ENCODE measurements at places on chromosomes 5 and 9.
A peak's percentile ranks its signal among the peaks of the same experiment; 100 is the strongest.

DNA sequence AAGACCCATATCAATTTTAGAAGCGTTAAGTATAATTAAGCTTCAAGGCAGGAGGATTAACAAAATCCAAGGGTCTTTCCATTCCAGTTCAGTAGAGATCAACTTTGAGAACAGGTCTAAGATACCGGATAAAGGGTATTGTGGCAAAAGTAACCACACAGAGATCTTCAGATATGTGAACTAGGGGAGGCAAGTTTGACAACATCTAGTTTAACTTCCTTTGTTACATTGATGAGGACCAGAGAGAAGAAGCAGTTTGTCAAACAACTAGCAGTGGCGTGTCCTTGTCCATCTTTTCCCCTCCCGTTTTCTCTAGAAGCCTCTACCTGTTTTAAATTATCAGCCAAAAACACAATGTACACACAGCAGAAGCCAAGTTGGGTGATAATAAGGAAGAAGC is 8.6 kb downstream of the SLC36A2 start:
- no peak for DNase-seq

DNA sequence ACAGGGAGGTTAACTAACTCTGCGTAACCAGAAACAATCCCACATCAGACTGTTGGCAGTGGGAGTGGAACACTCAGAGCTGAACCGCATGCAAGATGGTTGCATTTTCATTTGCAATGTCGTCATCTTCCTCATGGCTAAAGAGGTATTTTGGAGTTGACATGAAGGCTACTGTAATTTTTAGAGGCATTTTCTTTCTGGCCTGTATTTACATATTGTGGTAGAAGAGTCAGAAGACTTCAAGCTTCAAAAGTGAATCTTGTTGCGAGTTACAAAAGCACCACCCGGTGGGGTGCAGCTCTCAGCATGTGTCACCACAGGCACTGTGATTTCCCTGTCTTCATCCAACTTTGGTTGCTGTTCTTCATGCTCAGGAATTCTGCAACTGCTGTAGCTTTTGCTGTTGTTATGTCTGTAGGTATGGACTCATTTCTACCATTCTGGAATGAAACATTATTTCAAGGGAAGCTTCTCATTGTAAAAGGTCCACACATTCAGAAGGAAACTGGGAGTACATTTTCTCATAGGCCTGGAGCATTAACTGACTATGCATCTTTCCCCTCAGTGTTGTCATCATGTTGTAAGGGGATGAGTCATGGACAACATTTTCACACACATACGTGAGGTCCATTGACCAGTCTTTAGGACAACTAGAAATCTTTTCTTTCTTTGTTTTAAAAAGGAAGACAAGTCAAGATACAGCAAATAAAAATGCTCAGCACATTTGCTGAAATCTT is 35.4 kb upstream of the GDNF start:
- peak; percentile 32 for DNase-seq

- DNase-seq, result no peak
These were observed 43.6 kb upstream of the SYNPO start for GRCh38 chr5:150596826-150597225.

GRCh38 chr5:150046031-150046430 is 40.3 kb downstream of the CSF1R start:
- DNase-seq, result no peak

GRCh38 chr9:18638371-18639249 is 164.7 kb downstream of the ADAMTSL1 start:
- DNase-seq, result peak; percentile 25

DNA sequence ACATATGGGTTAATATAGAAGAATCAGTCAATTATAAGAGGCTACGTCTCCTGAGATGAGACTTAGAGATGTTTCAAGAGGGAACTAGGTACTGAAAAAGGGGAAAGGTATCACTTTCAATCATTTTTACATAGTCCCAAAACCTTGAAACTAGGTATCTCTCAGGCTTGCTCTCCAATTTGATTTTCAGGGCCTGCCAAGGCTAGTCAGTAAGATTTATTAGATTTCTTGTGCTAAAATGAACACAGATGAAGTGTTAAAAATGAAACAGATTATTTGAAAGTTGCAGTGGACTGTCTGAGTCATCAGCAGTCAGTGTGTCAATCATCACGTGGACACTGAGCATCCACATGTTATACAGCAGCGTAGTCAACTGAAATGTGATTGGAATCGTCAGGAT is 591.1 kb downstream of the DTWD2 start:
- DNase-seq, result no peak

GRCh38 chr9:12604164-12604821 is 88.9 kb upstream of the TYRP1 start:
- peak; percentile 11 for DNase-seq

DNA sequence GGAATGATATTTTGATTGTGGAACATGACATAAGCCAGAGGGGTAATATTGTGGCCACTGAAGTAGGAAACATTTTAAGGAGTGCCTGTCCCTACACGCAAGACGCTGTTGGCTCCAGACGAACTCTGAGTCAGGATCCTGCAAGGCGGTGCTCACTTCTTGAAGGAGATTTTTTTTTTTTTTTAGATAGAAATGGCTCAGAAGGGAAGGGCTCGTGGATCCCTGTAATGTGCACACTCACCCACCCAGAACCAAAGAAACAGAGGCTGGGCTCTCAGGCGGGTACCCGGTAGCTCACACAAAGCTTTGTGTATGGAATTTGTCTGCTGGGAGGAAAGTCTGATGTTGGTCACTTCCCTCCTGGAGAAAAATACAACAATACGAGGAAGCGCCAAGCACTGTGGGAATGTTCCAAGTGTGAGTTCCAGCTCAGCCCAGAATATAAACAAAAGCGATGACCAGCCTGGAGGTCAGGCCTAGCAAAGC is 25.7 kb downstream of the RAPGEF1 start:
- peak; percentile 89 for DNase-seq

- DNase-seq, result no peak
These were observed 75.2 kb upstream of the SMARCA2 start for GRCh38 chr9:1939926-1940368.

- DNase-seq, result no peak
These were observed 417.7 kb upstream of the KLF4 start for GRCh38 chr9:107907255-107907654.

DNA sequence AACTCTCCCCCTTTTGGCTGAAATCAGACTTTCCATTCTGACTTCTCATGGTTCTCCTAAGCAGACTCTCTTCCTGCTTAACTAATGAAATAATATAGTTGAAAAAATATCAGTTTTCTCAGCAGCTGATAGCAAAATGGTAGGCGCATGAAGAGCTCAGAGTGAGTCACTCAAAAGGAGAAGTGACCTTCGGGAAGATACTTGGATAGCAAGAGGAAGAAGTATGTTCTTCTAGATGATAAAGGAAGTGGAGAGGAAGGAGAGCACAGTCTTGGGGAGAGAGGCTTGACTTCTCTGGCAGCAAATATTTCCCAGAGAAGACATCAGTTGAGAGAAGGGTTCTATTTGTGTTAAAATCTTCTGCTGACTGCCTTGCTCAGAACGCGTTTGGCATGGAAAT is 101.5 kb downstream of the TAF11L14 start:
- no peak for DNase-seq

DNA sequence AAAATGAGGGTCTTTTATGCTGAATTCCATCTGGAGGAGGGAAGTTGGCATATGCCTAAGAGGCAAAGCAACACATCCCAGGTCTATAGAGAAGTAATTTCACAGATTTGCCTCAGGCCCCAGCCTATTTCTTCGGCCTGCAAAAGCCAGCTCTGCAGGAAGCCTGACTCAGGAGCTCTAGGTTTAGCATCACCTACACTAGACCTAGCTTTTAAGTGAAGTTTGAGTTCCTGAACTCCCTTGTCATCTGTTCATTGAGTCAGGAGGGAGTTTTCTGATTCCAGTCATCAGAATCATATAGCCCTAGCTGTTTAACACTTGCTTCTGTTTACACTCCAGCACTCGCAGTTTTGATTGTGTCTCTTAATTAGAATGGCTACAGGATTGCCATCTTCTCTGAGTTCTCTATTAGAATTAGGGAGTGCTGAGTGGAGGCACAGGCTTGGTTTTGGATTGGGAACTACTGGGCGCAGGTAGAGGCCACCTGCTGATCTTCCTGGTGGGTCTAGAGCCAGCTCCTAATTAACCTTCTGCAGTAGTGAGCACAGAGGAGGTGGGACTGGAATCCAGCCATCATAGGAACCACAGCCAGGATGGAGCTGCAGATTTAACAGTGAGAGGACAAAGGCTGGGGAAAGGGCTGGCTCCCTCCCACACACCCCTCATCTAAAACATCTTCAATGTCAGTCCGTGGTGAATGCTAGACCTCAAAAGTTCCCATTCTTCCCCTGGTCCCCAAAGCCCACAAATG is 179.5 kb downstream of the TRIO start:
- DNase-seq, result no peak

- no peak for DNase-seq
These were observed 101.9 kb downstream of the GADD45G start for GRCh38 chr9:89706731-89707191.

DNA sequence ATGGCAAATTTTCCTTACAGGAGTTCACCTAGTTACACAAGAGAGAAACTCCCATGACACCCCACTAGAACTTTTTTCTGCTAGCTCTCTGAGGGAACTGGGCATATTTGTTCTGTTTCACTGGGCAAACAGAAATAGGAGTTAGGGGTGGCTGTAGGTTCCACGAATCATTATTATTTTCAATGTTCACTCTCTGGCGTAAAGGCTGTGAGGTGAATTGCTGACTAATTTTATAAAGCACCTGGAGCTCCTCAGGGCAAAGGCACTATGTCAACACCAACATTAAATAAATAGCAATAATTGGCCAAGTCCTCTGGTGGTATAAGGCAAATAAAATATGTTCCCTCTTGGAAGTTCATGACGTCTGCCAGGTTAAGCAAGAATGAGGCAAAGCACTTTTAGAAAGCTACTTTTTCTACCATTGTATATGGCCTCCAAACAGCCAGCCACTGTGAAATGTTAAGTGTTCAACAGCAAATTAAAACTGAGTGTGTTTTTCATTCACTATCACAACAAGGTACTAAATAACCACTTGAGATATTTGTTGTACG is 344.6 kb downstream of the PDE4D start:
- DNase-seq, result no peak

DNA sequence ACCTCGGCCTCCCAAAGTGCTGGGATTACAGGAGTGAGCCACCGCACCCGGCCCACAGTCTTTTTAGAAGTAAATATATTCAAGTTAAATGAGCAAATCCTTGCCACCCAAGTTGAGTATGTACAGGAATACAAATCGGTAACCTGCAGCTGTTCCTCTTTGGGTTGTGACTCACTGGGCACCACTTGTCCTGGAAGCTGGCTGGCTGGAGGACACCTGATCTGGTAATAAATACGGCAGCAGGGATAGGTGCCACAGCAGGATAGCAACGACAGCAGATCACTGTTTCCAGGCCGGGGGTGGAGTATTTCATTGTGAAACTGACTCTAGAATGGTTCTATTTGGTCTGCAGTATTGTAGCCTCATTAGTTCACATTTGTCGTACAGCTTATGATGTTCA is 35.7 kb upstream of the SLC36A2 start:
- no peak for DNase-seq

- no peak for DNase-seq
These were observed 271.8 kb upstream of the SMARCA2 start for GRCh38 chr9:1743121-1743960.

DNA sequence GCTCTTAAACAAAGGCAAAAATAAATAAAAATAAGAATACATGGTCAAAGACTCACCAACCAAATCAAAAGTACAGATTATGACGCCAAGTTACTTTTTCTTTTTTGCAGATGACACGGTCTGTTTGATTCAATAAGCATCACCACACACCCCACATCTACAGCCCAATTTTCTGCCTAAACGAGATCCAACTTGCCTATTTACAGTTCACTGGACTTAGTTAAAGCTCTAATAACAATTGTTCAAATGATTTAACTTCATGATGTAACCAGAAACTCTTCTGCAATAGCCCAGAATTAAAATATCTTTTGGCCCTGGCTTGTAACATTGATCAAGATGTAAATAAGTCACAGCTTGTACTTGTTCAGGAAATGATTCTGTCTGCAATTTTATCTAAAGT is 590.3 kb upstream of the C9orf72 start:
- no peak for DNase-seq

- DNase-seq, result peak; percentile 64
These were observed 286.2 kb downstream of the ACTL7B start for GRCh38 chr9:108569624-108570023.

DNA sequence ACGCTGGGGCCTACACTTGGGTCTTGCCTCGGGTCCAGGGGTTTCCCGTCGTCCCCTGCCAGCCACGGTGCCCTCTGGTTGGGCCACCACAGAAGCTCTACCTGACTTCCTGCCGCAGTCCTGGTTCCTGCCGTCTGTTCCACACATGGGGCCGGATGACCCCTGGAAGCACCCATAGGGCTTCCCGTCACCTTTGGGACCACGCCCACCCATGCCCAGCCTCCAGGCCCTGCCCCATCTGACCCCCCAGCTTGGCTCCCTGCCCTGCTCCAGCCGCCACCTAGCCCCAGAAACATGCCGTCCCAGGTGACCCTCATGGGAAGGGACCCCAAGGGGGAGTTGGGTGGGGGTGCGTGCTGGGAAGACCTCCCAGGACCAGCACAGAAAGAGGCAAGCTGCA is 13.7 kb downstream of the MRPL36 start:
- no peak for DNase-seq
